K562 (cell line): ENCODE measurements at places on chromosomes 1 and 21. TPM values are rescaled to one million over a fixed set of nuclear protein-coding genes. Genes with fewer than 3 reads are reported as not detected.

GRCh38 chr1:227577500-227577899 lies 14.1 kb downstream of the ZNF678 start:
- no peak overlapping the region for H3K4me3 ChIP-seq
- H3K36me3 ChIP-seq = no peaks in the 10 kb centered on the region
- H3K27ac ChIP-seq = no peak overlapping the region
- no peak for DNase-seq
- H3K4me1 ChIP-seq = peaks cover 7% of the 10 kb centered on the region; the same call in 2 of the 3 replicates

DNA sequence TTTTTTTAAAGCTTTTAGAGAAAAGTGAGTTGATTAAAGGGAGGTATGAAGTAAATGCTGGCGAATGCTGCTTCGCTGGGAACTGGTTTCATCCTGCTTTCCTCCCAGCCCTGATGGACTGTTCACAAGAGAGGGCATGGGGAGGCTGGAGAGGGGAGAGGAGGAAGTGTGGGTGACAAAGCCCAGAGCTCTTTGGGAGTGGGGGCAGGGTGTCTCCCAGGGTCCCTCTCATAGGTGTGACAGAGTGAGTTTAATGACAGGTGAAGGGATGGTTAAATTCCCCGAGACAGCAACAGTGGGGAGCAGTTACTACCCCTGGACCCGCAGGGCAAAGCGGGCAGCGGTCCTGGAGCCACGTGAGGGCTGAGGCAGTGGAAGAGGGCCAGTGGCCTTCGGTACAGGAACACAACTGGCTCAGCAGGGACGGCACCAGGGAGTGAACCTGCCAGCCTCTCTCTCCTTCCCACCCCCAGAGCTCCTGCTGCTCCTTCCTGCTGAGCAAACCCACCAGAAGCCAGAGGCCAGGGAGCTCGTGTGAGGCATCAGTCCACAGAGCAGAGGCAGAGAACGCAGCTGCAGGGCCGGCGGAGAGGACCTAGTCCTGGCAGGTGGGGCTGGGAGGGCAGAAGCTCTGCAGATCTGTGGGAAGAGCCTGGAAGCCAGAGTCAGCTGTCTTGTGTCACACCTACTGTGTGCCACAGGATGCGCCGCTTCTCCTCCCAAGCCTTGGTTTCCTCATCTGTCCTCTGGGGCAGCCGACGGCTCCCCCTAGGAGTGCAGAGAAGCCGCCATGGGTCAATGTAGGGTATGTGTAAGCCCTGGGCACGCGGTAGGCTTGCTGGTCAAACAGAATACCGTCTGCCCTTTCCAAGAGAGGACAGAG lies 20.9 kb upstream of the LRP8 start:
- no peak overlapping the region for H3K4me3 ChIP-seq
- no peak overlapping the region for H3K27ac ChIP-seq
- no peak for DNase-seq

GRCh38 chr1:178536844-178537371 lies 24.0 kb downstream of the TEX35 start:
- peaks cover 23% of the 10 kb centered on the region for H3K27me3 ChIP-seq
- no peak overlapping the region for H3K4me3 ChIP-seq
- DNase-seq = no peak
- no peaks in the 10 kb centered on the region for H3K36me3 ChIP-seq

- H3K36me3 ChIP-seq = no peaks in the 10 kb centered on the region
- no peak overlapping the region for H3K27ac ChIP-seq
- DNase-seq = no peak
- peaks cover 34% of the 10 kb centered on the region for H3K27me3 ChIP-seq
These were observed 17.3 kb upstream of the FHAD1 start for GRCh38 chr1:15229707-15230131.

- no peaks in the 10 kb centered on the region for H3K4me1 ChIP-seq
- H3K4me3 ChIP-seq = no peak overlapping the region
These were observed 16.8 kb upstream of the PTPRC start for GRCh38 chr1:198622001-198622400.

DNA sequence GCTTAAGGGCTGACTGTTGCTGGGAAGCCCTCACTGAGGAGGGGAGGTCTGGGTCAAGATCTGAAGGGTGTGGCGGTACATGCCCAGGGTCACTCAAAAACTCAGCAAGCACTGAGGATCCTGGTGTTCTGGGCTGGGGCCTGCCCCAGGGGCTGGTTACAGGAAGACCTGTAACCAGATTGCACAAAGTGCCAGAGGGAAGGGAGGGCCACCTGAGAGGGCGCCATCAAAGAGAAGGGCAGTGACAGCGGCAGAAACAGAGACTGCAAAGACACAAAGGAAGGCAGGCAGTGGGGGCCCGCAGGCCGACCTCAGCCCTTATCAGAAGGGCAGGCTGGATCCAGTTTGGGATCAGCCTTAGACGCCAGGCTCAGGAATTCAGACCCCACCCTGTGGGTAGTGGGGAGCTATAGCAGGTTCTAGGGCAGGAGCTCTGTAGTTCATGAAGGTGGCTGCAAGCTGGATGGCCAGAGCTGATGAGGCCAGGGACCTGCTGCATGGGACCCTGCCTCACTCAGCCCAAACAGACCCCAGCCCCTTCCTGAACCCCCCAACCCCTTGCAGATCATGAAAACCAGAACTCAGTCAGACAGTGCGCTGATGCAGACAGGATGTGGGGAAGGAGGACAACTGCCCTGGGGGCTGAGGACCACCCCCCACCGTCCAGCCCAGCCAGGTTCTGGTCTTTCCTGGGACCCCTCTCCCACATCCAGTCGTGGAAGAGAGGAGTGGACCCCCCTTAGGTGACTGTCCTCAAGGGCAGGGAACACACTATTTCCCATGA lies 3.9 kb downstream of the SH2D5 start:
- H3K4me1 ChIP-seq = peaks cover 10% of the 10 kb centered on the region
- no peaks in the 10 kb centered on the region; the same call in 1 of the 3 replicates for H3K27me3 ChIP-seq
- no peak for DNase-seq
- no peak overlapping the region for H3K27ac ChIP-seq

GRCh38 chr1:42422737-42423136 lies 33.1 kb downstream of the ZMYND12 start:
- H3K27me3 ChIP-seq = peaks cover 40% of the 10 kb centered on the region
- no peaks in the 10 kb centered on the region for H3K36me3 ChIP-seq
- no peak overlapping the region for H3K4me3 ChIP-seq
- H3K4me1 ChIP-seq = no peaks in the 10 kb centered on the region; the same call in 1 of the 2 replicates
- no peak overlapping the region for H3K27ac ChIP-seq

DNA sequence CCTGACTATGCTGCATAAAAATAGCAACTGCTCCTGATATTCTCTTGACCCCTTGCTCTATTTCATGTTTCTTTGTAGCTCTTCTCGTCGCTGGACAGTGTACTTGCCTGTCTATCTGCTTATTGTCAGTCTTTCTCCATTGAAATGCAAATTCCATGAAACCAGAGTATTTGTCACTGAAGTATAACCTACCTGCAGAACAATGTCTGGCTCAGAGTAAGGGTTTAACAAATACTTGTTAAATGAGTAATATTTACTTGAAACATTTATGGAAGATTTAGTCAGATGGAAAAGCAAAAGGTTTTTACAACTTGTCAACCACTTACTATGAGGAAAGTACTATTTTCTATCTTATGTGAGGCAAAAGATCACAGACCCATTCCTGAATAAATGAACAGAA lies 19.9 kb upstream of the ERICH3 start:
- no peaks in the 10 kb centered on the region for H3K4me1 ChIP-seq
- no peak overlapping the region for H3K4me3 ChIP-seq
- no peaks in the 10 kb centered on the region for H3K36me3 ChIP-seq
- H3K27ac ChIP-seq = no peak overlapping the region
- H3K27me3 ChIP-seq = no peaks in the 10 kb centered on the region

GRCh38 chr1:111142356-111142975 lies 2.4 kb downstream of the CEPT1 start:
- no peak overlapping the region; the same call in 2 of the 3 replicates for H3K27ac ChIP-seq
- no peaks in the 10 kb centered on the region for H3K27me3 ChIP-seq
- H3K4me3 ChIP-seq = no peak overlapping the region
- no peak for DNase-seq

DNA sequence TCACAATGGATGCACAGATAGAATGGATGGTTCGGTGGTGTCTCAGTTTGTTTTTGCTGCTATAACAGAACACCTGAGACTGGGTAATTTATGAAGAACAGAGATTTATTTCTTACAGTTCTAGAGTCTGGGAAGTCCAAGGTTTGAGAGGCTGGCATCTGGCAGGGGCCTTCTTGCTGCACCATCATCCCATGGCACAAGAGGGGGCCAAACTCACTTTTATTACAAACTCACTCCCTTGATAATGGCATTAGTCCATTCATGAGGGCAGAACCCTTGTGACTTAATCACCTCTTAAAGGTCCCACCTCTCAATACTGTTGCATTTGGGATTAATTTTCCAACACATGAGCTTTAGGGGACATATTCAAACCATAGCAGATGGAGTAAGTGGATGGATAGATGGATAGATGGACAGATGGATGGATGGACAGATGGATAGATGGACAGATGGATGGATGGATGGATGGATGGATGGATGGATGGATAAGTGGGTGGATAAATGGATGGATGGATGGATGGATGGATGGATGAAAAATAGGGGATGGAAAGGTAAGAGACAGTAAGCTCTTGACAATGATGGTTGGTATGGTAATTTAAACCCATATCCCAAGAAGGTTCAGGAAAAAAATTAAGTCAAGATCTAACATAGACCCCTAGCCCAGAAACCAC lies 16.5 kb downstream of the CAMK2N1 start:
- H3K27ac ChIP-seq = no peak overlapping the region
- no peak for DNase-seq
- H3K4me3 ChIP-seq = no peak overlapping the region
- H3K4me1 ChIP-seq = peaks cover 5% of the 10 kb centered on the region; the same call in 1 of the 2 replicates
- H3K36me3 ChIP-seq = no peaks in the 10 kb centered on the region
- peaks cover 33% of the 10 kb centered on the region for H3K27me3 ChIP-seq

- H3K27me3 ChIP-seq = no peaks in the 10 kb centered on the region; the same call in 1 of the 2 replicates
- H3K4me3 ChIP-seq = no peak overlapping the region
- H3K4me1 ChIP-seq = 0 out of 3 replicates have a peak, but pooled peaks cover 3% of the 10 kb centered on the region
These were observed 64.2 kb upstream of the SMYD2 start for GRCh38 chr1:214216779-214217178.

DNA sequence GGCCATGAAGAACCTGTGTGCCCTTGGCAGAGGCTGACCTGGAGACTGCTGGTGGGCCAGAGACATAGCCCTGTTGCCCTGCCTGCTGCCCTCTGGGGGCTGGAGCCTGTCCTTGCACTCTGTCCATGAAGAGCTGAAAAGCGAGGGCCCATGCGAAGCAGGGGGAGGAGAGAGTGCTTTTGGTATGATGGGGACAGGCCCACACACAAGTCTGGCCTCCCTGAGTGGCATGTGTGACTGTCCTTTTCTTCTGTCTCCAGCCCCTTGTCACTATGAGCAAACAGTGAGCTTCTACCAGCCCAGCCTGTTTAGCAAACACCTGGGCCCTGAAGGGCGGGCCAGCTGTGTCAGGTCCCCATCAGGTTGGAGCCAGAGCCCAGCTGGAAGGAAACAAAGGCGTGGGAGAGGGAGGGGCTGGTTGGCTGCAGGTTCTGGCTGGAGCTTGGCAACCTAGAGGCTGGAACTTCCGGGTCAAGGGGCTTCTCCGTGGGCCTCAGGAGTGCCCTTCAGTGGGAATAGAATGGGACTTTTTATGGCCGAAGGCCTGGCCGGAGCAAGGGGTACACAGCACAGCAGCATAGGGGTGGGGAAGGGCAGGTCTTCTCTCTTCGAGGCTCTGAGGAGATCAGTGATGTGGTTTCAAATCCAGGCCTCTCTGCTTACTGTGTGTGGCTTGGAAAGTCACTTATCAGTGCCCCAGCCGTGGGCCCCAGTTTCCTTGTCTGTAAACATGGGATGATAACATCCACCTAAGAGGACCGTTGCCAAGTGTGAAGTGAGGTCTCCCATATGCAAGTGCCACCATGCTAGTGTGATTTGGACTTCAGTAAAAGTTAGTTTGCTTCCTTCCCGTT lies 14.3 kb downstream of the QSOX1 start:
- peaks cover 19% of the 10 kb centered on the region for H3K4me1 ChIP-seq
- H3K4me3 ChIP-seq = no peak overlapping the region
- DNase-seq = peak; percentile 70
- H3K27me3 ChIP-seq = no peaks in the 10 kb centered on the region

GRCh38 chr1:48181669-48182367 lies 40.7 kb upstream of the SLC5A9 start:
- DNase-seq = no peak
- no peak overlapping the region for H3K4me3 ChIP-seq
- no peaks in the 10 kb centered on the region for H3K27me3 ChIP-seq

GRCh38 chr1:33268927-33269610 lies 12.8 kb downstream of the ZNF362 start:
- no peak overlapping the region for H3K4me3 ChIP-seq
- H3K27ac ChIP-seq = no peak overlapping the region
- no peaks in the 10 kb centered on the region; the same call in 1 of the 3 replicates for H3K27me3 ChIP-seq
- H3K4me1 ChIP-seq = no peaks in the 10 kb centered on the region

- DNase-seq = peak; percentile 71
- peak within 1 kb of the TSS; percentile 89 for H3K27ac ChIP-seq
- peaks cover 51% of the 10 kb centered on the region for H3K4me1 ChIP-seq
- H3K4me3 ChIP-seq = peak within 1 kb of the TSS; percentile 83
- H3K36me3 ChIP-seq = peaks cover 35% of the 10 kb centered on the region
These were observed at the start of gene TRIM46 for GRCh38 chr1:155173478-155174323. Gene TRIM46, plus strand, starts transcription at chr1:155173849. Its CDS starts 118 bp downstream, at chr1:155173967.

DNA sequence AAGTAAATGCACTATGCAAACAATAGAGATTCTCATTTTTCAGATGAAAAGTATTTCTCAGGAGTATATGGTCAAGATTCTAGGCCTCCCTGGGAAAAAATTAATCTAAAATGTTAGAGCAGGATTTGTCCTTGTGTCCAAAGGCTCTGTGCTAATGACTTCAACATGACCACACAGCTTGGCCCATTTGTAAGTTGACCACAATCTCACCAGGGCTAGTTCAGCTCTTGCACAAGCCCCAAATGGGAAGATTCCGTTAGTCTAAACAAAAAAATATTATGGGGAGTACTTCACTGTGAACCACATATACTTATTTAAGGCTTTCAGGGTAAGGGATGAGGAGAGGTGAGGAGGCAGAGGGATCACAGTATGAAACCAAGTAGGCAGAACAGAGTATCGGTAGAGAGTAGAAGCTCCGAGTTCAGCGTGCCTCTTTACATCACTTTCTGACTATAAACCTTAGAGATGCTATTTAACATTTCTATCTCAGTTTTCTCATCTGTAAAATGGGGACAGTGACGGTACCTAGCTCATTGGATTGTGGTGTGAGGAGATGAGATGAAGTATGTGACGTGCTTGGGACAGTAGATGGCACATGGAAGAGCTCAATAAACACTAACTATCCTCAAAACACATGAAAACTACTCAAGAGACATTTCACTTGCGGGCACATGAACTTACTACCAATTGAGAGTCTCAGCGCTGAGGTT lies 37.8 kb upstream of the CTTNBP2NL start:
- no peak overlapping the region for H3K4me3 ChIP-seq
- no peaks in the 10 kb centered on the region for H3K4me1 ChIP-seq
- H3K36me3 ChIP-seq = no peaks in the 10 kb centered on the region
- no peak overlapping the region for H3K27ac ChIP-seq
- DNase-seq = no peak
- peaks cover 3% of the 10 kb centered on the region; the same call in 1 of the 2 replicates for H3K27me3 ChIP-seq

Gene TTF2
- 62.5 and 63.3 TPM in 2 replicates for total RNA-seq

Gene HES2
- 0.18 TPM in 1 of 2 replicates, not detected in the other for total RNA-seq

Gene RNF207
- 21.7 and 26.6 TPM in 2 replicates for total RNA-seq

Gene GPR52
- total RNA-seq = 0.98 and 1.1 TPM in 2 replicates

Gene TCEA3
- 0.49 and 0.55 TPM in 2 replicates for total RNA-seq

Gene TRIM63
- 0.16 and 0.44 TPM in 2 replicates for total RNA-seq

Gene SELE
- total RNA-seq = not detected in 2 replicates
